ENCODE measurements at places on chromosomes 16 and 17.
A peak's percentile ranks its signal among the peaks of the same experiment; 100 is the strongest.

DNA sequence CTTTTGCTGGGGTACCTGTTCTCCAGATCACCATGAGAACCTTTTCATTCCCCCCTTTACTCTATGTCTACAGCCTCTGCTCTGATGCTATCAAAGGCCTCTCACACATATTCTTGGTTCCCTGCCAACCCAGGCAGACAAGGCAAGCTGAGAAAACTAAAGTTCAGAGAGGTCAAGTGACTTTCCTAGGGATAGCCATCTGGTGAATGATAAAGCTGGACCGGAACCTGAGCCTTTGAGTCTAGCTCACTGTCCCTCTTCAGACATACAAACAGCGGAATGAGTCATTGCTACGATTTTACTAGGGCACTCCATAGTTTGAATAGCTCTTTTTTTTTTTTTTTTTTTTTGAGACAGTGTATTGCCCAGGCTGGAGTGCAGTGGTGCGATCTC is 73.3 kb downstream of the XYLT1 start:
- peak; percentile 47 for DNase-seq

DNA sequence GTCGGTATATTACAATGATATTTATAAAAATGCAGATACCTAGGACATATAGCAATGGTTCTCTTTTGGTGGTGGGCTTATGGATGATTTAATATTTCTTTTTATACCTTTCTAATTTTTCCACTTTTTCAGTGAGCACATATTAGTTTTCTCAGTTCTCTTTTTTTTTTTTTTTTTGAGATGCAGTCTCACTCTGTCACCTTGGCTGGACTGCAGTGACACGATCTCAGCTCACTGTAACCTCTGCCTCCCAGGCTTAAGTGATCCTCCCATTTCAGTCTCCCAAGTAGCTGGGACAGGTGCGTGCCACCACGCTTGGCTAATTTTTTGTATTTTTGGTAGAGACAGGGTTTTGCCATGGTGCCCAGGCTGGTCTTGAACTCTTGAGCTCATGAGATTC is 15.1 kb downstream of the MAP3K14 start:
- DNase-seq, result no peak

GRCh38 chr17:58268326-58268725 is 12.4 kb downstream of the MPO start:
- DNase-seq, result no peak

- DNase-seq, result no peak
Measured at GRCh38 chr17:21034340-21035235, 8.2 kb downstream of the USP22 start.

DNA sequence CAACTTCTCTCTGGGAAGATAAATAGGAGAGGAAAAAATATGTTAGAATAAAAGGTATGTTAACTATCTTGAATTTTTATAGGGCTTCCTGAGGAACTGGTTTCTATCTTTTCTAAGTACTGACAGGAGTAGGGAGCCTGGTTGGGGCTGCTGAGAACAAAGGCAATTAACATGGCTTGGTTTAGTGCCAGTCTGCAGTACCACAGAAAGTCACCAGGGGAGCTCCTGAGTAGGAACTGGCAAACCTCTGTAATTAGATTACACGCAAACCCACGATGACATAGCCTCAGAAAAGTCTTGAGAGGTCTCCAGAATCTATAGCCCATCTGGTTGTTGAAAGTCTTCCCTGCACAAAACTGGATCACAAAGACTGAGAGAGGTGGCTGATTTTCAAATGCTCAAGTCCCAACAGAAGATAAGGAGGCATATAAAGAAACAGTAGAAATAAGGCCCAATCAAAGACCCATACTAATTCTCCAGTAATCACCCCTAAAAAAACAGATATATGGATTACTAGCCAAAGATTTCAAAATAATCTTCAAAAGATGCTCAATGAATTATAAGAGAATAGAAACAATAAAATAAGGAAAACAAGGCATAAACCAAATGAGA is 11.7 kb upstream of the CNTNAP4 start:
- no peak for DNase-seq

GRCh38 chr17:73058022-73058421 is 34.5 kb downstream of the SLC39A11 start:
- DNase-seq, result no peak

- DNase-seq, result no peak
Measured at GRCh38 chr16:75120253-75120652, 3.7 kb upstream of the LDHD start.

DNA sequence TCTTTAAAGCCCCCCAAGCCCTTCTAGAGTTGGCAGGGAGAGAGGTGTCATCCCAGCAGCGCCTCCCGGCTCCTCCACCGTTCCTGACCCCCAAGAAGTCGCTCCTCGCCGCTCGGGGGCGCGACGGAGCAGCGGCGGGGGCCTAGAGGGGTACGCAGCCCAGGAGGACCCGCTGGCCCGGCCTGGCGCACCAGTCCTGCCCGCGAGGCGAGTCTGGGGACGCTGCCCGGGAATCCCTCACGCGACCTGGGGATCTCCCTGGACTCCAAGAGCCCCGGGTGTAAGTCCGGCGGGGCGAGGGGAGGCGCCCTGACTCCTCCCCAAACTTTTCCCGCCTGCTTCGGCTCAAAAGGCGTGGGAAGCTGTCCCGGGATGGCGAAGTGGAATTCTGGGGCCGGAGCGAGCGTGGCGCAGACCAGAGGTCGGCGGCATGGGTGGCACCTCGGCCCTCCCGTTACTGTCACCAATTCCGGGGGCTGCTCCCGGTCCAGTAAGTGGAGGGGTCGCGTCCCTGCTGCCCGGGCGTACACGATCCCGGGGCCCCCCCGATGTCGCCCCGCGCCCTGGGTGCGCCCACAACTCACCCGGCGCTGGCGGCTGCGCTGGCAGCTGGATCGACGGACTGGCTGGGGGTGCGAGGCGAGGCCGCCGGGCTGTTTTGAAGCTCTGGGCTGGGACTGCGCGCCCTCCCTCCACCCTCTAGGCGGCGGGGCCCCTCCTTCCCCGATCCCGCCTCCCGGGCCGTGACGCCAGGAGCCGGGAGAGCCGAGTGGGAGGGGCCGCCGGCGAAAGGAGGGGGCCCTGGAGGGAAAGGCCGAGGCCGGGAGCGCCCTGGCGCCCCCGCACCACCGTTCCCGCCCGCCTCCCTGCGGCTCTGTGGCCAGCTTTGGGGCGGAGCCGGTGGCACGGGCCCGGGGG is at the start of gene EMP2:
EMP2 (minus strand) TSS at position 634 of the 918 bp plus-strand sequence. CDS start 32,981 bp downstream, outside the sequence.
- no peak for DNase-seq

DNA sequence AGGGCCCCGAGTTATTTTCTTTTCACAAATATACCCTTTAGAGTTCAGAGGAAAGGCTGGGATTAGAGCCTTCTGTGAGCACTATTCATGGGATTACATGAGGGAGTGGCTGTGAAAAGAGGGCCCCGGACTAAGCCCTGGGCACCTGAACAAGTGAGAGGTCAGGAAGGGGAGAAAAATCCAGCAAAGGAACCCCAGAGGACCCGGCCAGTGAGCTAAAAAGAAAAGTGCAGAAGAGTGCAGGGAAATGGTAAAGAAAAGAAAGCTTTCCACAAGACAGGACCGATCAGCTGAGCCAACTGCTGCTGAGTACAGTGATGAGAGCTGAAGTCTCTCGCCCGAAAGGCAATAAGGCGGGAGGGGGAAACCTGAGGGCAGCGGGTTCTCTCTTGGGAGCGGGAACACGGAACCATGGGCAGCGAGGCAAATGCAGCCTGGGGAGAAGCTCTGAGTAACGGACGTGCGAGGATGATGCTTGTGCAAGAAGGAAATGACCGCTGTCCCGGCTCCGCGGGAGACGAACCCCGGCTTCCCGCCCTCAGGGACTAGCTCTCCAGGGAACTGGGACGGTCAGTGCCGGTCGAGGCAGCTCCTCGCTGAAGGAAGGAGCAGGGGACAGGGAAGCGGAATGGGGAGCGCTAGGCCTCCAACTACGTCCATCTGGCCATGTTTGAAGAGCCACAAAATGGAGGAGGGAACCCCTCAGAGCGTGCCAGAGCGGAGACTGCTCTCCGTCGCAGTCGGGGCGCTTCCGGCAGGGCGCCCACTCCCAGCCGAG is 665 bp upstream of the ALDH3A2 start:
- DNase-seq, result peak; percentile 37

DNA sequence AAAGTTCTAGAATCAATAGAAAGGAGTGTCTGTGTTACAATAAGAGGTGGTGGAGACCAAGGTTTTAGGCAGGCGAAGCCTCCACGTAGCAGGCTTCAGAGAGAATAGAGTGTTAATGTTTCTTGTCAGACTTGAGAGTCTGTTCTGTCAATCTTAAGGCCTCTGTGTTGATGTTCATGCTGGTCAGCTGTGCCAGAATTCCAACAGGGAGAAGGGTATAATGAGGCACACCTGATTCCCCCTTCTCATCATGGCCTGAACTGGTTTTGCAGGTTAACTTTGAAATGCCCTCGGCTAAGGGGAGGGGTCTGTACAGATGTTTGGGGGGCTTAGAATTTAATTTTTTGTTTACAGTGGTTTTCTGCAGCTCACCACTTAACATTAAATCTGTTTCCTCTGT is 46.0 kb downstream of the RNF112 start:
- DNase-seq, result no peak

Data from CD8-positive, alpha-beta T cell (primary cell).